ENCODE measurements at places on chromosomes 16 and 17.

DNA sequence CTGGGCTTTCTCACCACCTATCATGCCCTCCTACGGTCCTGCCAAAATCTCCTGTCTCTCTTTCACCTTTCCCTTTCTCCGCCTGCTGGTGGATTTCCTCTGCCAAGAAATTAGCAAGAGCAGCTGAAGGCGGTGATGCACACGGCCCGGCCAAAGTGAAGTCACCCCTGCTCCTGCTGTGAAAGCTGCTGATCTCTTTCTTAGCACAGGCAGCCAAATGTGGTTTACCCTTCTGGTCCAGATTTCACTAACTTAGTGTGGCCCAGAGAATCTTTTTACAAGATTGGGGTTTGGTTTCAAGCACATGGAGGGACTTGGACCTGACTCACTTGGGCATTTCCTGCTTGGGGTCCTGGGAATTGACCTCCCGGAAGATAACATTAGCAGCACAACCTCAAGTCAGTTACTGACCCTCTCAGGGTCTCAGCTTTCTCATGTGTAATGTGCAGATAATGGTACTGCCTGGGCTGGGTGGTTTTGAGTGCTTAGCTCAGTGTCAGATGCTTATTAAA is 155.7 kb downstream of the SOCS1 start:
- DNase-seq = no peak

- DNase-seq = no peak
Measured at GRCh38 chr17:48190871-48191270, 83.3 kb downstream of the SNX11 start.

- no peak for DNase-seq
Measured at GRCh38 chr16:1427473-1428461, 3.1 kb upstream of the PERCC1 start.

DNA sequence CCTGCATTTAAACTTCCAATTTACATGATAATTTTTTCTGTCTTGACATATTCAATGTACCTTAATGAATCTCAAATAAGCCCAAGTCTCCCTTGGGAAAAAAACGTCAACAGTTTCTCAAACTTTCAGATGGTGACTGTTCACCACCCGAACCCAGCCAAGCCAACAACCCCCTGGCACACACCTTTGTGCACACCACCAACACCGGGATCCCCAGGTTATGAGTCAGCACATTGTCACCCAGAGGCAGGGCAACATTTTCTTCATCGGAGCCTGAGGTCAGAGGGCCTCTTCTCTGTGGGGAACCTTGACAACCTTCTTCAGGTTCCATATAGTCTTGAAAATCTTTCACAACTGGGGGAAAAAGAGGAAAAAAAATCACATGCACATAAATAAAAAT is 15.5 kb downstream of the DYNC1LI2 start:
- no peak for DNase-seq

DNA sequence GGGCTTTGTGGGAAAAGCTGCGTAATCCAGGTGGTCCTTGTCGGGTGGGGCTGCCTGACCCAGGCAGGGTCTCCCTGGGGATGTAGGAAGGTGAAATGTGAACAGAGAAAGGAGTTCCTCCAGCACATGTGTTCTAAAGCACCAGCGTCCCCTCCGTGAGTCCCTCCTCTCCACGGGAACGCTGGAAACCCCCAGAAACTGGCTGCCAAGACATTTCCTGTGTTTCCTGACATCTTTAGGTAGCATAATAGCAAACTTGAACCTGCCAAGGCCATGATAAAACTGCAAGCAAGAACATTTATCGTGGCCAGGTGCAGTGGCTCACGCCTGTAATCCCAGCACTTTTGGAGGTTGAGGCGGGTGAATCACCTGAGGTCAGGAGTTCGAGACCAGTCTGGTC is 12.6 kb upstream of the PYDC1 start:
- DNase-seq = no peak

- peak; percentile 77 for DNase-seq
Measured at GRCh38 chr17:1977583-1978395, 47.3 kb downstream of the RTN4RL1 start.

DNA sequence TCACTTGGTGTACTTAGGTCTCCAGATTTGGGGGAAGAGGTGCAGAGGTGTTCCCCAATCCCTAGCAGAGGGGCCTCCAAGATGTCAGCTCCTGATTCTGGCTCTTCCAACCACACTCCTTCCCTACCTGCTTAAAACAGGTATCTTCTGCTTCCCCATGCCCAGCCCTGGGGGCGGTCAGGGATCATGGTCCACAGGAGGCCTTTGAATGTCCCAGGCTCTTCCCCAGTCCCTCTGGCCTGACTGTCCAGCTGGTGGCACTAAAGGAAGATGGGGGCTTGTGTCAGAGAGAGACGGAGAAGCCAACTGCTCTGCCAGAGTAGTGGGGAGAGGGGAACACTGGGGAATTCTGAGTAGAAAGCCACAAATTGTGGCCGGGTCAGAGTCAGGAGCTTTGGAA is 3.8 kb downstream of the ARL4D start:
- no peak for DNase-seq

- DNase-seq = no peak
Measured at GRCh38 chr17:57082441-57082840, 2.6 kb upstream of the AKAP1 start.

DNA sequence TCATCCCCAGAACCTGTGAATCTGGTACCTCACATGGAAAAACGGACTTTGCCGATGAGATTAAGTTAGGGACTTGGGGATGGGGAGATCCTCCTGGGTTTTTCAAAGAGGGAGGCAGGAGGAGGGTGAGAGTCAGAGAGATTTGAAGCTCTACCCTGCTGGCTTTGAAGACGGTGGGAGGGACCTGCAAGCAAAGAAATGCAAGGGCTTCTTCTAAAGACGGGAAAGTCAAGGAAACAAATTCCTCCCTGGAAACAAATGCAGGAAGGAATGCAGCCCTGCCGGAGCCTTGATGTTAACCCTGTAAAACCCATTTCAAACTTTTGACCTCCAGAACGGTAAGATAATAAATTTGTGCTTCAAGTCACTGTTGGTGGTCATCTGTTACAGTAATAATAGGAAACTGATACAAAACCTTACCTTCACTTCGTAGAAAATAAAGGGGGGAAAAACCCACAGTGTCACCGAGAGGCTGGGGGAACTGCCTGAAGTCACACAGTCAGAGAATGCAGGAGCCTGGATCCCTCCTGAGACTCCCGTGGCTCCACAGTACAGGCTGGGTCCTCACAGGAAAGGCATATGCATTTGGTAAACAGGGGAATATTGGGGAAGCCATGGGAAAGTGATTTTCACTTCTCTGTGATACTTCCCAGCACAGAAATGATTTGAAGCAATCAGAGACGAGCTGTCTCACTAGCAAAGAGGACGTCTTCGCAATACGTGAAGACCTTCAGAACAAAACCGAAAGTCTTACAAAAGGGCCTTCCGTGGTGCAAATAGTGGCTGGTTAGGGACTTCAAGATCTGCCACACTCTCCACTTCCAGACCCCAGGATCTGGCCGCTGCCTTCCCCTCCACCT is 58.9 kb upstream of the CLEC3A start:
- no peak for DNase-seq

DNA sequence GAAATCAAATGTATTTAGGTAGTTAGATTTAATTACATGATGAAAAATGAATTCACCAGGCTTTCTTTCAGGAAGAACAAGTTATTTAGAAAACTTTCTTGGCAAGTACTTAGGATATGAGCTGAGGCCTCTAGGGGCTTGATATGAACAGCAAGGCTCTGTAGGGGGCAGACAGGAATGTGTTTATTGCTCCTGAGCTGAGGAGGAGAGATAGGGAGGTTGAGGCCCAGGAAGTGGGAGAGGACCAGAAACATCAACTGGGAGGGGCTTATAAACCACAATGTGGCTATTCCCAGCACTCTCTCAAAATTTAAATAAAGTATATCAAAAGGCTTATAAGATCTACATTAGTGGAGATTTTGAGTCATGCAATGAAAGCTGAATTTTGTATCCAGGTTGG is 154.0 kb upstream of the MAF start:
- DNase-seq = no peak

DNA sequence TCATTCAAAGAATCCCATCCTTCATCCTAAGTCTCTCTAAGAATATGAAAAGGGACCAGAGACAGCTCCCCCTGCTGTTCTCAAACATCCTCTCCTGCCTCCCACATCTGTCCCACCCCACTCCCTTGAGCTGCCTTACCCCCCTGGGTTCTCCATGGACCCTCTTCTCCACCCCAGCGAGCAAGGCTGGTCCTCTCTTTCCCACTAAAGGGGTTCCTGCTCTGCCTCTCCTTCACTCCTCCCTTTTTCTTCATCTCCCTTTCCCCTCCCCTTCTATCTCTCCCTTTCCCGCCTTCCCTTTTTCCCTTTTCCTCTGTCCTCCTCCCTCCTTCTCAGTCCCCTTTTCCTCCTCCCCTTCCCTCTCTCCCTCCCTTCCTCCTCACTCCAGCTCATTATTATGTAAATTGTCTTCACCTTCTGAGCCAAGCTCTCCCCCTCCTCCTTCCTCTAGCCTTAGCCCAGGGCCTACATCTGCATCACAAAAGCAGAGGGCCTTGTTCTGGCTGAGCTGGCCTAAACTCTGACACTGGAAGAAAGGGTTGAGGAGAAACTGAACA is 90.0 kb downstream of the GNAO1 start:
- DNase-seq = no peak

- no peak for DNase-seq
Measured at GRCh38 chr16:56871172-56871593, 6.2 kb downstream of the SLC12A3 start.

GRCh38 chr16:82337355-82337754 is 167.3 kb upstream of the MPHOSPH6 start:
- DNase-seq = no peak

- DNase-seq = no peak
Measured at GRCh38 chr17:1227917-1228780, 42.1 kb upstream of the BHLHA9 start.

- DNase-seq = no peak
Measured at GRCh38 chr16:3971261-3971660, 90.7 kb upstream of the CREBBP start.

DNA sequence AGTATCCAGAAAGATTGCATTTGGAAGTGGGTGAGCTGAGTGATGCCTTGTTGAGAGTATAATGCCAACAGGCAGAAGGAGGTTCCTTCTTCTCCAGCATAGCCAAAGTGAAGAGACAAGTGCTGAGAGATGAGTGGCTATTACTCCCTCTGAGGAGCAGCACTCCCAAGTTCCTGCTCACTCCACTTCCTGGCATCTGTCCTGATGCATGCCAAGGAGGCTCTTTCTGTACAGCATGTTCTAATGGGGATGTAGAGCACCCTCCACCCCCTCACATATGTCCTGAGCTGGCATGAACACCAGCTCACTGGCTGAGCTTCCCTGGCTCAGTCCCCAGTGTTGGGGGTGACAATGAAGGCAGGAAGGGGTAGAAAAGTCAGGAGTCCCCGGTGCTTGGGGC is 44.2 kb upstream of the DNAH9 start:
- no peak for DNase-seq

- DNase-seq = no peak
Measured at GRCh38 chr16:82899731-82900450, 273.1 kb downstream of the CDH13 start.

DNA sequence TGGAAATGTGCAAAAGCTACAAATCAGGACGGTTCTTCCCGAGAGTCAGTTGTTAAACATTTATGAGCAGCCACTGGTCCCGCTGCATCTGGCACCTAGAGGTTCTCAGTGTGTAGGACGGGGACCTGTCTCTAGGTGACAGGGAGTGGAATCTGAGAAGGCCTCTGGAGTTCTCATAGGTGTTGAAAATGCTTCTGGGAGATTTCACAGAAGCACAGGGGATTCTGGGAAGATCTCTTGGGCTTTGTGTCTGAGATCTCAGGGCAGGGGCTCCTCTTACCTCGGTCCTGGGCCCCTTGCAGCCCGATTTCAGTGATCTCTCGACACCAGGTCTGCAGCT is 8.9 kb downstream of the ALOX15 start:
- no peak for DNase-seq

DNA sequence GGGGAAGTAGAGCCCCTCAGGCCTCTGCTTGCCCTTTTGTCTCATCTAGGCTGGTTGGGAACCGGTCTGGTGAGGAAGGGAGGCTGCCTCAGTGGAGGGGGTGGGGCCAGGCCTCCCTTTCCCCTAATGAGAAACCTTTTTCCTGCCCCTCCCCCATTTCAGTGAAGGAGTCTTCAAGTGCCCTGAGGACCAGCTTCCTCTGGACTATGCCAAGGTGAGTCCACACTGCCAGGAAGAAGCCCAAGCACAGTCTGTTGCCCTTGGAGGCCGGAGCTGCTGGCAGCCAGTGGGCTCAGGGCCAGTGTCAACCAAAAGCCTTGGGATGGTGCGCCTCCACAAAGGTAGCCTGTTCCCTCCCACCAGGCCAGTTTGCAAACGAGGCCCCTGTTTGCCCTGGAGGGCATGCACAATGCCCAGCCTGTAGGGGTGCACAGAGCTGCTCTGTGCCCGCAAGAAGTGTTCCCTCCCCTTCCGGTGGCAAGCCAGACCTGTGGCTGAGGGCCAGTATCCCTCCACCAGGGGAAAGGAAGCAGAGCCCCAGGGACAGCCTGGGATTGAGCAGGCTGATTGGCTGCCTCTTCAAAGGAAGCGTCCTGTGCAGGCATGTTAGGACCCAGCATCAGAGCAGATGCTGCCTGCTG is 3.4 kb downstream of the TRAF4 start:
- peak; percentile 33 for DNase-seq

GRCh38 chr17:40448639-40449261 is 5.5 kb downstream of the IGFBP4 start:
- no peak for DNase-seq

DNA sequence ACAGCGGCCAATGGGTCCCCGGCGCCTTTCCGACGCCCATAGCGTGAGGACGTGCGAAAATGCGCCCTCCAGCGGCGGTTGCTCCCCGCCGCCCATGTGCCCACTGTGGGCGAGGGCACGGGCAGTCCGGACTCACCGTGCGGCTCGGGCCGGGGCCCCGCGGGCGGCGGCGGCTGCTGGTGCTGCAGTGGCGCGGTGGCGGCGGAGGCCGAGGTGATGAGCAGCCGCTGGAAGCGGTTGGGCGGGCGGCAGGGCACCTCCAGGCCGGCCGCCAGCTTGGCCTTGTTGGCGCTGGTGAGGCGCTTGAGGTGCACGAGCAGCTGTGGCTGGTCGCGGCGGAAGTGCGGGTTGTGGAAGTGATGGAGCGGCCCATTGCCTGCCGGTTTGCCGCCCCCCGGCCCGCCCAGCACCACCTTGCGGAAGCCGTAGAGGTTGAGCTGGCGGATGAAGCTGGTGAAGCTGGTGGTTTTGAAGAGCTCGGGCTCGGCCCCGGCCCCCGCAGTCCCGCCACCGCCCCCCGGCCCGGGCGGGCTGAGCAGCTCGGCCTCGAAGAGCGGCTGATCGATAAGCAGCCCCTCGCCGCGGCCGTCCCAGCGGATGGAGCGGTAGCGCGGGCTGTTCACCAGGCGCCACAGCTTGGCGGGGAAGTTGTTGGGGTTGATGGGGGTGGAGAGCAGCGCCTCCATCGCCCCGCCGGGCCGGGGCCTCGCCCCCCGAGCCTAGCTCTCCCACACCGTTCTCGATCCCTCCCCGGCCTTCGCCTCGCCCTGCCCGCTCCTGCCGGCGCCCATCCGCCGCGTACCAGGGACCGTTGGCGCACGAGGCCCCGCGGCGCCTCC is at the start of gene HSF5:
TSS of gene HSF5 (minus strand) at position 820 of the 839 bp plus-strand sequence. CDS start at position 686, 134 bp downstream.
- no peak for DNase-seq

GRCh38 chr17:59488805-59489204 is 76.6 kb upstream of the DHX40 start:
- no peak for DNase-seq

- no peak for DNase-seq
Measured at GRCh38 chr16:57577214-57577613, 34.8 kb downstream of the ADGRG5 start.

- no peak for DNase-seq
Measured at GRCh38 chr17:17921192-17922069, 50.8 kb downstream of the TOM1L2 start.

GRCh38 chr17:77786740-77787505 is 171.6 kb upstream of the TNRC6C start:
- DNase-seq = no peak

- DNase-seq = no peak
Measured at GRCh38 chr16:80710918-80711317, 93.5 kb downstream of the CDYL2 start.
